Activated T-cell treated with anti-CD3 and anti-CD28 coated beads, Interleukin-2, amount 50 U/mL, for 48 hours (primary cell): ENCODE measurements at places on chromosomes 13 and 19.
A peak's percentile ranks its signal among the peaks of the same experiment; 100 is the strongest.

DNA sequence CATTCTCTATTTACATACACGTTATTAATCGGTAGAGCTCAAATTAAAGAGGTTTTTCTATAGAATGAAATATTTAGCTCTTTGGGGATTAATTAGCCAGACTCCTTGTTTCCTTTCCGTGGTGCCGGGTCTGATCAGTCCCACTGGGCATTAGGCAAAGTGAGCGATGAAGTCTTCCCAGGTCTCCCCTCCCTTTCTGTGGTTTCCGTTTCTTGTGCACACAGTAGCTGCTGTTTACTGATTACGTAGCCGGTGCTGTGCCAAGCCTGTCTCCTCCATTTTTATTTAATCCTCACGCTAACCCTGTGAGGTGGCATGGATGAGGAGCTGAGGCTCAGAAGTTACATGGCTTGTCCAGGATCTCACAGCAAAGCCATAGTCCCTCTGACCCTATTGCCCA lies 9.0 kb downstream of the SLC25A15 start:
- DNase-seq, result no peak

- DNase-seq, result no peak
These were observed 1.2 kb downstream of the FRY start for GRCh38 chr13:32032759-32033158.

GRCh38 chr13:19957320-19958154 lies 990 bp upstream of the ZMYM2 start:
- peak; percentile 84 for DNase-seq

DNA sequence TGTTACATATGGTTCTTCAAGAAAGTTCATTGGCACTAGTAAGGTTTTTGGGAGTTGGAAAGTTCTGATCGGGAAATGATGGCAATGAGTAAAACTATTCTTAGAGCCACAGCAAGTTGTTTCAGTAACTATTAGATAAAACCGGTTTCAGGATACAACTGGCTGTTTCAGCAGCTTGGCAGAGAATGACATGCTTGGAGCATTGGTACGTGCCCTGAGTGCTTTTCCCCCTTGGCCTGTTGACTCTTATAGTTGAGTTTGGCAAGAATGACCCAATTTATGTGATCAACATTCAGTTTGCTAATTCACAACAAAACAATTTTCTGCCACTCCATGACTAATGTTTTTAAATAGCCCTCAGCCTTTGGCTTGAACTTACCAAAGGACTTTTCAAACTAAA lies 10.8 kb upstream of the ZNF491 start:
- no peak for DNase-seq

DNA sequence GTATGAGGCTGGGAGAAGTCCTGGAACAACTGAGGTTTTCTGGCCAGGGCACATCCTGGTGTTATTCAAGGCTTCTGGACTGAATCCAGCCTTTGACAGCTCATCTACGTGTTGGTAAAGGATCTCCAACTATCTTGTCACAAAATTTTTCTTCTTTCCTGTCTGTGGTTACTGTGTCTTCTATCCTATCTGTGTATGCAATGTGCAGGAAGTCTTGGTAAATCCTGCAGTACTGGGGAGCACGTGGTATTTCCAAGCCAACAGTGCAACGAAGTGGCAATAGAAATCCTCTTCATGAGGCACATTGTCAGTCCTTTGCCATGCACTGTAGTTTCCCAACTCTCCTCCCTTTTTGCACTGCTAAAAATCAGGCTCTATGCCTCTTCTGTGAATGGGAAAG lies 86.7 kb downstream of the ZNF100 start:
- no peak for DNase-seq

DNA sequence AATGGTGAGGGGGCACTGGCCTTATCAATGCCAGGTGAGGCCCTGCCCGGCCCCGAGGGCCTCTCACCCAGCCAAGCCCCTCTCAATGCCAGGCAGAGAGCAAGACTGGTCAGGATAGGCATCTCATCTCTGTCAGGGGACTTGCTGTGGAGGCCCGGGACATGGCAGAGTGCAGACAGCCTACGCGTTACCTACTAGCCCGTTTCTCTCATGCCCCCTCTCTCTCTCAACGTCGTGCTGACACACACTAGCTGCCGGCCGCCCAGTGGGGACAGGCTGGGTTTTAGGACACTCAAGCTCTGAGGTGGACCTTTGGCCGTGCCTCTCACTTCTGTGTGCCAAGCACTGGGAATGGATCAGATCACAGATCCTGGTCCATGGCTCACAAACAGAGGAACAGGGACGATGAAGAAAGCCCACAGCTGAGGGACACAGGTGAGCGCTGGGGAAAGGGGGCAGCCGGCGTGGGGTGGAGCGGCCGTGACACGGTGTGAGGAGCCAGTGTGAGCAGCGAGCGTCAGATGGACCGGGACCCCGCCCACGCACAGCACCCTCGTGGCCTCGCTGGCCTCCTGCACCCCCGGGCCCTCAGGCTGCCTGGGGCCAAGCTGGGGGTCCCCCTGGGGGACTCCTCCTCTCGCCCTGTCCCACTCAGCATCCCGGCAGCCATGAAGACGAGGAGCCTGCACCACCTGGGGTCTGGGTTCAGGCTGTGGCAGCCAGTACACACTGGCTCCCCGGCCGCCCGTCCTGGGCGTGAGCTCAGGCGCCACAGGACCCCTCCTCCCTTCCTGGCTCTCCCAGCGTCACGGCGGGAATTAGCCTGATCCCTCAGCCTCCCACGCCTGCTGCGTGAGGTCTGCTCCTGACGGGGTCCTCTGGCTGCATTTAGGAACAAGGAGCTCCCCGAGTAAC lies 76.9 kb upstream of the C13orf46 start:
- no peak for DNase-seq

GRCh38 chr13:47459512-47459911 lies 541.6 kb downstream of the SUCLA2 start:
- DNase-seq, result no peak

- no peak for DNase-seq
These were observed 51.9 kb downstream of the GARRE1 start for GRCh38 chr19:34306213-34306661.

GRCh38 chr19:41694831-41695635 lies 7.0 kb upstream of the CEACAM7 start:
- DNase-seq, result no peak

GRCh38 chr19:10830931-10831779 lies 4.9 kb downstream of the TMED1 start:
- no peak for DNase-seq

DNA sequence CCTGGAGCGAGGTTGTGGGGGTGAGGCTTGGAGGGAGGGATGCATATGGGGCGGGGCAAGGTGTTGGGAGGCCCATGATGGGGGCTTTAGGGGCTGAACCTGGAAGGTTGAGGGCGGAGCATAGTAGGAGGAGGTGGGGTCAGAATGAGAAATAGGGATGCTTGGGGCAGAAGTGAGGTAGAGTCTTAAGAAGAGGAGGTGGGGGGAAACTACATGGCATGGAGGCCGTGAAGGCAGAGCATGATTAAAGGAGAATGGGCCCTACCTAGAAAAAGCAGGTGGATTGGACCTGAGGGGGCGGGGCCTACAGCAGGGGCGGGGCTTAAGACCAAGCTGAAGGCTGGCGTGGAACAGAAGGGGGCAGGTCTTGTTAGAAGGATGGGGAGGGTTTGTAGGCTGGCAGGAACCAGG lies 799 bp downstream of the NR1H2 start:
- peak; percentile 63 for DNase-seq

DNA sequence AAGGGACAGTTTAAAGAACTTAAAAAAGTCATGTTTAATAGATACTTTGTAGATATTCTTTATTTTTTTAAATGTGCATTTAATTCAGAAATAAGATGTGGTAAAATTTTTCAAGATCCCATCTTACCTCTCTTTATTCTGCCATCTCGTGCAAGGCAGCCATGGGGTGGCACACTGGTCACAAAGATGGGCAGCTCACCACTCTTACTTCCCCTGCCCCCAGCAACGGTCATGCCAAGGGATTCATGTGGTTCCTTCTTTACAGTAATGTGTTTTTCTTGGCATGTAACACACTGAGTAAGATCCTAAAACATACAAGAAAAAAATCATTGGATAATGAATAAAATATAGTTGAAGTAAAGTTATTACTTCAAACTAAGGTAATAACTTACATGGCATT lies 64.2 kb downstream of the LNX2 start:
- no peak for DNase-seq

GRCh38 chr13:101283782-101284181 lies 132.5 kb downstream of the NALCN start:
- DNase-seq, result no peak

- DNase-seq, result no peak
These were observed 6.8 kb upstream of the UBE2L5 start for GRCh38 chr13:30415430-30416030.

DNA sequence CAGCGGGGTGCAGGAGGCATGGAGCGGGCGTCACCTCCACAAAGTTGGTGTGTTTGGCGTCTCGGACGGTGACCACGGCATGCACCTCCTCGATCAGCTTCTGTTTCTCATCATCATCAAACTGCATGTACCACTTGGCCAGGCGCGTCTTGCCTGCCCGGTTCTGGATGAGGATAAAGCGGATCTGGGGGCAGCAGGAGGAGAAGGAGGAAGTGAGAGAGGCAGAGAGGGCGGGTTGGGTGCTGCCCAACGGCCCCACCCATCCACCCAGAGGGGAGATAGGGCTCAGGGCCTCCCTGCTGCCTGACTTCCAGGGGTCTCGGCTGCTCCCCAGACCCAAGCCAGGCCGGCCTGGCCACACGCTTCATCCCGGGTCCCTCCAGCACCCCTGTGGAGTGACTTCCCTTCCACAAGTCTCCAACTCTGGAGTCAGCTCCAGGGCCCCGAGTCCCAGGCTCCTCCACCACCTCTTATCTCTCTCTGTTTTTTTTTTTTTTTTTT lies 4.6 kb downstream of the AP2S1 start:
- no peak for DNase-seq

DNA sequence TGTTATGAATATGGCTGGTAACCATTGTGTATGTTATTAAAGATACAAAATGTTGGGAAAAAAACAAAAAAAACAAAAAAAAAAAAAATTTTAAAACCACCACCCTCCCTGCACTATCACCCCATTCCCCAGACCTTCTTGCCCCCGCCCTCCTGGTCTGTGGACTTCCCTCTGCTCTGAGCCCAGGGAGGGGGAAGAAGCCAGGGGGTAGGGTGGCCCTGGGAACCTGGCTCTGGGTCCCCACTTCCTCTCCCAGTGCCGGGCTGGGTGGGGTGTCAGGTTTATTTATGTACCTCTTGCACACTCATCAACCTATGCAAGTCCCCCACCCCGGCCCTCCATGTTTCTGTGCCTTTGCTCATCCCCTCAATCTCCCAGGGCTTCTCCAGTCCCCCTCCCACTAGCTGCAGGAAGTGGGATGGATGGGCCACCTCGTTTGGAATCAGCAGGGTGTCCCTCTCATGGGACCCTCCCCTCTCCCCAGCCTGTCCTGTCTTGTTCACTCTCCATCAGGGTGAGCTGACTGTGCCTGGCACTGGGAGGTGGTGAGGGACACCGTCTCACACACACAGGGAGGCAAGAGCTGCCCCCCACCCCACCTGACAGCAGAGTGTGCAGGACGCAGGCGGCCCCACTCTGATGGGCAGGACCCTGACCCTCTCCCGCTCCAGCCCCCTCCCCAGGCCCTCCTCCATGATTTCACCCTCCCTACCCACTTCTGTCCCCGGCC lies 5.9 kb downstream of the PAF1 start:
- no peak for DNase-seq

DNA sequence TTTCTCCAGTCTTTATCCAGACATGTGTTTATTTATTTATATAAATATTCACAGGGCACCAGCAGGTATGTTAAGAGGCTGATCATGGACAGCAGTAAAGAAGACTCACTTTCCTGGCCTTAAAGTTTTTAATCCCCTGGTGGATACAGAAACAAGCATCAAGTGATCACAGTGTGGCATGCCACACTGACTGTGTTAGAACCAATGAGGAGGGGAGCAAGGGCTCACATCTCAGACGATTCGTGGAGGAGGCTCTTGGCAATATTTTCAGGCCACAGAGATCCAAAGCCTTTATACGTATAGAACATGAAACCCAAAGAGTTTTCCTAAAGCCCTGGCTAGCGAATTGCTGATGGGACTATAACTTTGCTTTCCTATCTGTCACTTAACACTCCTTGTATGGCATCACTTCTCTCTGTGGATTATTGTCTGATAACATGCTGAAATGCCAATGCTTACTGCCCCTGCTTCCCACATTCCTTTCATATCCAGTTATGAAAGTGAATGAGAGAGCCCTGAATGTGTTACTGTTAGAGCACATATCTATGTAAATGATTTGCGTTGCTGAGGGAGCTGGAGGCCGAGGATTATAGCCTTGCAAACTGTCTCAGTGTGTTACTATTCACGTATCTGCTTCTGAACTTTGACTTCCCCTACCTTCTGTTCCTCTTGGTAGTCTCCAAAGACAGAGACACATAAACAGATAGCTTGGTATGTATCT lies 37.6 kb downstream of the POLR1D start:
- no peak for DNase-seq
